ENCODE measurements at places on chromosomes 4 and X. TPM values are rescaled to one million over a fixed set of nuclear protein-coding genes. Genes with fewer than 3 reads are reported as not detected.

Gene PTPN13
- total RNA-seq = 77.2 TPM

Gene PASD1
- not detected for total RNA-seq

Gene GATA1
- total RNA-seq = 1.2 TPM

Gene ABCG2
- total RNA-seq = 9.1 TPM

Gene SYN1
- 0.44 TPM for total RNA-seq

Gene SRPK3
- not detected for total RNA-seq

Gene ASMTL
- total RNA-seq = 19.1 TPM

Gene CHRDL1
- 60.6 TPM for total RNA-seq

Gene SMIM31
- total RNA-seq = 0.83 TPM

Gene RPL10
- 2,678 TPM for total RNA-seq

Gene BANK1
- total RNA-seq = 12.2 TPM

Gene ZGRF1
- 5.7 TPM for total RNA-seq

Gene ZCCHC13
- total RNA-seq = not detected

GRCh38 chr4:13872155-13872554 is 244.6 kb upstream of the BOD1L1 start:
- no peak for DNase-seq

GRCh38 chr4:65399084-65399483 is 271.2 kb downstream of the EPHA5 start:
- no peak for DNase-seq

DNA sequence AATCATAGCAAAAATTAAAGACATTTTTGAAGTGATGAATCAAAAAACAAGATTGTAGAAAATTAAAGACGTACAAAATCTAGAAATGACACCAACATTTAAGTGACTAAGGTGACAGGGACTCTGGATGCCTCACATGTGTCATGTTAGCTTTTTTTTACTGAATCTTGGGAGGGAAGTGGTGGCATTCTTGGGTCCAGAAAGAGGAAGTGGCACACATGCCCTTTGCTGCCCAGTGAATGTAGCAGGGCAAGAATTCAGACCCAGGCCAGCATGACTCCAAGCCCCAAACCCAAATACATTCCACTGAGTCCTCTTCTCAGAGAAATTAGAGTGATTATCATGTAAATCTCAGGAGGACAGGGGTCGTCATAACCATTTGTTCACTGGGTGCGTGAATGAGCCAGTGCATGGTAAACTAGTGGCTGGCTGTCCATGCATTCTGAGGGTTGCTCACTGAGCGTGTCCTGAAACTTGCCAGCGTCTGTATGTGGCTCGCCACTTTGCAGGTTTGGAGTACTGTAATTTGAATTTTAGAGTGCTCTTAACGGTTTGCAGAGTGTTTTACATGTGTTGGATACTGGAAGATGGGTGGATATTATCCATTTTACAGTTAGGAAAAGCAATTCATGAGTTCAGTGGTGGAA is 55.4 kb upstream of the TBC1D14 start:
- DNase-seq = no peak

DNA sequence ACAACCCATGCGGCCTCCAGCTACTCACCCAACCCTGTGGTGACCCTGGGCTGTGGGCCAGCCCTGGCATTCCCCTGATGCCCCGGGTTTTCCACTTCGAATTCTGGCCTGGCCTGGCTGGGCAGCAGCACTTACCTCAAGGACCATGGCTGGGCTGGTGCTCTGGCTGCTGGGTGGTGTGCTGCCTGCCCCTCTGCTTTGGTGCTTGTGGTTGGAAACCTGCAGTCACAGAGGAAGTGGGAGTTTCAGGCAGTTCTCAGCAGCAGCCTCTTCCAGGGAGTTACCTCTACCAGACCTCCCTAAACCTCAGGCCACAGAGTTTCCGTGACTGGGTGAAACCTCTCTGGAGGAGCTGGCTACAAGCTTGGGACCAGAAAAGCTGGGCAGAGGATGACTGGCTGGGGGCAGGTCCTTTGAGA is at the start of gene CXCR3:
Gene CXCR3 (minus strand): TSS at position 209 of the 419 bp plus-strand sequence. CDS start 62 bp downstream, at position 147.
- peak; percentile 54 for DNase-seq

- no peak for DNase-seq
Observed at GRCh38 chr4:53617101-53617680, 25.9 kb upstream of the LNX1 start.

DNA sequence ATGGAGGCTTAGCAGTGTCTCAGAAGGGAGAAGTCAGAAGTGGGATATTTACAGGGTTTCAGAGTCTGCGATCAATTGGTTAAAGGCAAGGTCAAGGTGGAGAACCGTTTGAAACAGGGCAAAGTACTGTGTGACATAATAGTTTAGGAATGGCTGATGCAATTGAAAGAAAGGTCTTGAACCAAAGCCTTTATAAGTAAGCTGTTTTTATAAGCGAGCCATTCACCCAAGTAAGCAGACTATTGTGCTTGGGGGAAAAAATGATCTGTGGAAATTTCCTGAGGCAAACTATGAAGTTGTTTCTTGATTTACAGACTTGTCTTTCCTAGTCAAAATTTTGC is 327.3 kb downstream of the CAMK2D start:
- no peak for DNase-seq

- DNase-seq = no peak
Observed at GRCh38 chr4:135838889-135839288, 1637.3 kb upstream of the PABPC4L start.

- peak; percentile 91 for DNase-seq
Observed at GRCh38 chr4:71231129-71232055, 107.4 kb upstream of the SLC4A4 start.

GRCh38 chr4:113695328-113696169 is 66.0 kb downstream of the CAMK2D start:
- no peak for DNase-seq

- no peak for DNase-seq
Observed at GRCh38 chrX:13875572-13875971, 58.7 kb upstream of the GPM6B start.

GRCh38 chr4:184167576-184167975 is 50.1 kb downstream of the ENPP6 start:
- DNase-seq = no peak

GRCh38 chr4:87865960-87866598 is 33.3 kb downstream of the MEPE start:
- no peak for DNase-seq

- DNase-seq = no peak
Observed at GRCh38 chr4:166498546-166498945, 625.5 kb downstream of the TLL1 start.

- no peak for DNase-seq
Observed at GRCh38 chr4:91118597-91118996, 991.4 kb downstream of the CCSER1 start.

GRCh38 chrX:111180750-111181240 is 84.8 kb downstream of the PAK3 start:
- DNase-seq = no peak

DNA sequence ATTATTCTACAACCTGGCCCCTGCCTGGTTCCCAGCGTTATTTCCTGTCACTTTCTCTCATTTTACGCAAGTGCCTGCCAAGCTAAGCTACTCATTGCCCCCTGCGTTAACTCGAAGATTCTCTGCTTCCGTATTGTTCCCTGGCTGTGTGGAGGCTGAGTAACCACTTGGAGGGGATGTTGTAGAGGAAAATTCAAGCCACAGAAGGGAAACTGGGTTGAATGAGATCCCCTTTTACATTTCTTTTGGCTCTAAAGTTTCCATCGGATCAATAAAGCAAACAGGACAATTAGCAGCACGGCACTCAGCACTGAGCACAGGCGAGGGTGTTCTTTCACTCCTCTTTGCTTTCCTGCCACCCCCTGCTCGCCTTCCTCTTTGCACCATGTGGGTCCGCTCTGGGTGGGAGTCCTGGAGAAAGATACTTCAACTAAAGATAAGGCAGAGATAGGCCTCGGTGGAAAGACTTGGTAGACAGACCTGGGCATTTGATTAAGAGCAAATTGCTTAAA is 4.2 kb upstream of the TMSB4X start:
- DNase-seq = no peak

DNA sequence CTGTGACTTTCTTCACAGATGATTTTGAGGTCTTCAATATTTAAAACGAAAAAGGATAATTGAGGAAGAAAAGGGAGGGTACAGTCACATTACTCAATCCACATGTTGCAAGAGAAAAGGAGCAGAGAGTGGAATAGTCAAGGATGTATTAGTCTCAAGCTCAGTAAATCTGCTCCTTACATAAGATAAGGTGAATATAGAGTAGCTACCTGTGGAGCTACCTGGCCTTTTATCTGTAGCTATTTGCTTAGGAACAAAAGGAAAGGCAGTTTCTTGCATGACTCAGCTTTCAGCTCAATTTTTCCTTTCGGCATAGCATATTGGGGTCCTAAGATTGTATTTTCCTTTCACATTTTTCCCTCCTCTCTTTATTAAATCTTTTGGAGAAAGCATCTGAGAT is 26.3 kb upstream of the ACTRT1 start:
- DNase-seq = no peak

- no peak for DNase-seq
Observed at GRCh38 chrX:15343075-15343476, 7.8 kb upstream of the PIGA start.

GRCh38 chr4:95186666-95187065 is 362.1 kb downstream of the UNC5C start:
- DNase-seq = no peak

DNA sequence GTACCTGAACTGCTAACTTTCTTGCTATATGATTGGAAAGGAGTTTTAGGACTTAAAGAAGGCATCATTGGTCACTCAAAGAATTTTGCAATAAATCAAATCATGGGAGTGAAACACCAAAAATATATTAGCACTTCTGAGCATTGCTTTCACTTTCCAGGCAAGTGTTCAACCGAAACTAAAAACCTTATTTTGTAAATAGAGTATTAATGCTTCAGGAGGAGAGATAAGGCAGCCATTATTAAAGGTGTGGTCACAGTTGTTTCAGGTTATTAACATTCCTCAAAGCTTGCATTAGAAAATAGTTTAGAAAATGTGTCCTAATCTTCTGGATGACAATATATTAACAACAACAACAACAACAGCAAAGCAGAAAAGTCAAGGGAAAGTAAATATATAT is 92.3 kb upstream of the TLL1 start:
- DNase-seq = no peak

DNA sequence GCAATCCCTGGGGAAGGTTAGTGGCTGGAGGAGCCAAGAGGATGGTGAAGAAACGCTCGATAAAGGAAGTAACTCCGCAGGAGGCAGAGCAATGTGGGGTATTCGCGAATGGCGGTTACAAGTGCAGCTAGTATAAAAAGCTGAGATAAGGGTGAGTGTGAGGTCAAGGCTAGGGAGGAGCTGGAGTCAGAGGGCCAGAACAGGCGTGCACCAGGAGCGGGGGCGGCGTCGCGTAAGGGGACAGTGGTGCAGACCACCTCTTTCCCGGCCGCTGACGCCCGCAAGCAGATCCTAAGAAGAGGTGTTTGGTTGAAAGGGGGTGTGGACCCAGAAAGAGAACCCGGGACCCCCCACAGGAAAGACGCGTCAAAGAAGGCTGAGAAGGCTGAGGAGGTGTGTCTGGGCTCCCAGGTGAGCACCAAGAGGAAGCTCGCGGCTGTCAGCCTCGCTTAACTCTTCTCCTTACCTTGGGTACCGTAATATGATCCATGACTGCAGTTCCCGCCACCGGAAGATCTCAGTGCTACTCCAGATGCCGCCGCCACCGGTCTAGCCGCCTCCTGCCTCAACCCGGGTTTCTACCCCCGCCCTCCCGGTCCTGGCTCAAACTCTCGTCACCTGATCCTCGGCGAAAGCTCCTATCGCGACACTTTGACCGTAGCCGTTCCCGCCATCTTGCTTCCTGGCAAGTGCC is at the start of gene MTMR8:
Gene MTMR8 (minus strand): TSS at position 579 of the 694 bp plus-strand sequence. CDS start 89 bp downstream, at position 490.
- peak; percentile 78 for DNase-seq

GRCh38 chr4:57320217-57320616 is 210.0 kb upstream of the IGFBP7 start:
- DNase-seq = no peak

- peak; percentile 54 for DNase-seq
Observed at GRCh38 chrX:47623540-47624027, 3.9 kb upstream of the SYN1 start.

- no peak for DNase-seq
Observed at GRCh38 chr4:42612898-42613297, 44.0 kb downstream of the ATP8A1 start.

All from lower lobe of right lung (tissue), 2 donors.